ENCODE measurements at places on chromosomes 11 and 22. TPM values are rescaled to one million over a fixed set of nuclear protein-coding genes. Genes with fewer than 3 reads are reported as not detected.

CECR2 gene
- total RNA-seq = not detected

TTLL1 gene
- total RNA-seq = 8.7 TPM

GRCh38 chr11:20087118-20087521 is 73.2 kb downstream of the DBX1 start:
- no peaks in the 10 kb centered on the region for H3K36me3 ChIP-seq
- no peak overlapping the region for H3K4me3 ChIP-seq
- H3K27me3 ChIP-seq = peaks cover 21% of the 10 kb centered on the region
- no peak overlapping the region for H3K27ac ChIP-seq
- peaks cover 16% of the 10 kb centered on the region for H3K4me1 ChIP-seq

GRCh38 chr11:103266167-103266831 is 157.1 kb downstream of the DYNC2H1 start:
- H3K27ac ChIP-seq = no peak overlapping the region
- no peaks in the 10 kb centered on the region for H3K27me3 ChIP-seq
- no peaks in the 10 kb centered on the region for H3K4me1 ChIP-seq
- no peaks in the 10 kb centered on the region for H3K36me3 ChIP-seq
- no peak overlapping the region for H3K4me3 ChIP-seq

DNA sequence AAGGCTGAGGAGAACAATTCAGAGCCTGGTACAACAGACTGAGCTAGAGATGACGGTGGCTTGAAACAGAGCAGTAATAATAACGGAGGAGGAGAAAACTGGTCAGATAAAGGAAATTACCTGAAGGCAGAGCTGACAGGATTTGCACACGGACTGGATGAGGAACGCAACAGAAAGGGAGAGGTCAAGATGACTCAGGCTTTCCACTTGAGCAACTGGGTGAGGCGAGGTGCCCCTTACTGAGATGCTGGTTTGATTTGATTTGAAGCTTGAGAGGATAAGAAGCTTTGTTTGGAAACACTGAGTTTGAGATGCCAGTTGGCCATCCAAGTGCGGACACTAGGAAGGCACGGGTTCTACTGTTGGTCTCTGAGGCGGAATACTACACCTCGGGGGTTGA is 35.4 kb upstream of the NRIP3 start:
- no peak overlapping the region for H3K27ac ChIP-seq
- H3K4me3 ChIP-seq = no peak overlapping the region
- no peaks in the 10 kb centered on the region for H3K36me3 ChIP-seq
- H3K27me3 ChIP-seq = peaks cover 14% of the 10 kb centered on the region

- no peak overlapping the region for H3K27ac ChIP-seq
- H3K27me3 ChIP-seq = no peaks in the 10 kb centered on the region
- peaks cover 2% of the 10 kb centered on the region for H3K36me3 ChIP-seq
These were observed 51.0 kb downstream of the PPFIBP2 start for GRCh38 chr11:7564803-7565202.

RFPL2 gene
- not detected for total RNA-seq

- H3K36me3 ChIP-seq = no peaks in the 10 kb centered on the region
- no peak overlapping the region for H3K27ac ChIP-seq
- no peak for DNase-seq
- no peak overlapping the region for H3K4me3 ChIP-seq
These were observed 76.0 kb downstream of the MYEOV start for GRCh38 chr11:69369945-69370344.
